CD8-positive, alpha-beta memory T cell (primary cell): ENCODE measurements at places on chromosomes 5 and 9. TPM values are rescaled to one million over a fixed set of nuclear protein-coding genes. Genes with fewer than 3 reads are reported as not detected.

PCDHGA8 gene
- not detected for polyA plus RNA-seq

SPATA31D4 gene
- not detected for polyA plus RNA-seq

IL5 gene
- not detected for polyA plus RNA-seq

PPIC gene
- not detected for polyA plus RNA-seq
